HuH-7 (cell line): ENCODE measurements at places on chromosomes 1 and 21.

- no peak for DNase-seq
These were observed 88.7 kb downstream of the PLPP3 start for GRCh38 chr1:56490619-56491018.

DNA sequence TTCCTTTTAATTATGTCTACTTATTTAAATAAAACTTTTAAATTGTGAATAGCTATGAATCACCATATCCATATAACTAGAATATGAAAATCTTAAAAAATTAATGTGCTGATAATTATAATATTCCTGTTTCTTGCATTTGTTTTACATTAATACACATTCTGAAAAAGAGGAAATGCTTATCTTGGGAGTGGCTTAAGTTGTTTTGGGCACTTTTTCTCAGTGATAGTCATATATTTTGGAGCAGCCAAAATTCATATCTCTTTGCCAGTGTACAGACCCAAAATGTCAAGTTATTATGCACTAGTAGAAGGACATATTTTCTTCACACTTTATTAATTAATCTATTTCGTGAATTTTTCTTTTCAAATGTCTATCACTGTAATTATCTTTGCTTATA is 838.5 kb downstream of the USP25 start:
- DNase-seq, result no peak

GRCh38 chr1:89954401-89954800 is 40.5 kb upstream of the ZNF326 start:
- DNase-seq, result no peak

DNA sequence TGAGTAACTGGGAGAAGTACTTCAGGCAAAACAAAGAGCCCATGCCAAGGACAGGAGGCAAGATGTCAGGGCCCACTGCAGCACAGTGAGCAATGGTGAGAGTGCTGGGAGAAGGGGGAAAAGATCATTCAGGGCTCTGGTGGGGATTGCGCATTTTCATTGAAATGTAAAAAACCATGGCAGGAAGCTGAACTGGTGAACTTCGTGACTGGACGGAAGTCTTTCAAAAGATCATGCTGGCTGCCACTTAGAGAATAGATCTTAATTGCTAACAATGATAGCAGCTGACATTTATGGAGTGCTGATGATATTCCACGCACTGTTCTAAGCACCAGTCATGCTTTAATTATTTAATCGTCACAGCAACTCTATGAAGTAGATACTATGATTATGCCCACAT is 107.0 kb downstream of the TGFBR3 start:
- DNase-seq, result no peak

DNA sequence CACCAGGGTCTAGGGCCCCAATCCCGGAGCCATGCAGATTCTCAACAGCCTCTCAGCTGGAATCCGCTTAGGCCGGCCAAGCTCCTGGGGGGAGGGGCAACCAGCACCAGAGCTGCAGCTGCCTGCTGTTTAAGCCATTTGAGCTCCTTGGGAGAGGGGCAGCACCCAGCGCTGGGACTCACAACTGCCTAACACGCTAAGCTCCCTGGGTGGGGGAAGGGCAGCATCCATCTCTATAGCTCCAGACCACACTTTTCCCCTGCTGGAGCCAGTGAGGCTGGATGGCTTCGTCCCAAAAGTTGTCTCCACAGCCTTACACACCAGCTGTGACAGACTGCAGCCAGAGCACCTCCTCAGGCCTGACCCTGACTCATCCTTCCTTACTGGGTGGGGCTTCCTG is 6.9 kb upstream of the PTGFR start:
- no peak for DNase-seq

DNA sequence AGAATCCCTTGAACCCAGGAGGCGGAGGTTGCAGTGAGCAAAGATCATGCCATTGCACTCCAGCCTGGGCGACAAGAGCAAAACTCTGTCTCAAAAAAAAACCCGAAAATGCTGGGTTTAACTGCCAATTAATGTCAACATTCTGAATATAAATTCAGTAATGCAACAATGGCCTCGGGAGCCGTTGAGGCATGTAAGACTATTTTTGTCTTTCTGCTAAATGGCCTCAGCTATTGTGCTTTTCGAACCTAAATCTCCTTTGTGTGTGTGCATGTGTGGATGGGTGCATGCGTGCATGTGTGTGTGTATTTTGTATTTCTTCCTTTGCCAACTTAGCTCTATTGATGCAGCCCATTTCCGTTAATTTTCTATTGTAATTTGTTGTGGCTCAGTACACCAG is 31.6 kb downstream of the CLIC4 start:
- no peak for DNase-seq

DNA sequence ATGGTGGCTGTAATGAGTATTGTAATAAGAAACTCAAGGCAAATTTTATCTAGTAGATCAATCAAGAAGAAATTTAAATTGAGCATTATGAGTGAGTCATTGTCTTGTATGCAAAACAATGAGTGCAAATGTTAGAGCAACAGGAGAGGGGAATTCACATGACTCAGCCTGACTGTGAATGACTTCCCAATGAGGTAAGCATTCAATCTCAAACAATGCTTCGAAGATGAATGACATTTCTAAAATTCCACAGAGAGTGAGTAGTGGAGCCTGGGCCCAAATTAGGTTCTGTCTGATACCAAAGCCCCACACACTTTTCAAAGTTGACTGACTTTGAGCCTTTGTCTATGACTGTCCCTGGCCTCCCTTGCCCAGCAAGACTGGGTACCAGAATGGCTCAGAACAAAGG is 738.0 kb downstream of the PTPRU start:
- no peak for DNase-seq

DNA sequence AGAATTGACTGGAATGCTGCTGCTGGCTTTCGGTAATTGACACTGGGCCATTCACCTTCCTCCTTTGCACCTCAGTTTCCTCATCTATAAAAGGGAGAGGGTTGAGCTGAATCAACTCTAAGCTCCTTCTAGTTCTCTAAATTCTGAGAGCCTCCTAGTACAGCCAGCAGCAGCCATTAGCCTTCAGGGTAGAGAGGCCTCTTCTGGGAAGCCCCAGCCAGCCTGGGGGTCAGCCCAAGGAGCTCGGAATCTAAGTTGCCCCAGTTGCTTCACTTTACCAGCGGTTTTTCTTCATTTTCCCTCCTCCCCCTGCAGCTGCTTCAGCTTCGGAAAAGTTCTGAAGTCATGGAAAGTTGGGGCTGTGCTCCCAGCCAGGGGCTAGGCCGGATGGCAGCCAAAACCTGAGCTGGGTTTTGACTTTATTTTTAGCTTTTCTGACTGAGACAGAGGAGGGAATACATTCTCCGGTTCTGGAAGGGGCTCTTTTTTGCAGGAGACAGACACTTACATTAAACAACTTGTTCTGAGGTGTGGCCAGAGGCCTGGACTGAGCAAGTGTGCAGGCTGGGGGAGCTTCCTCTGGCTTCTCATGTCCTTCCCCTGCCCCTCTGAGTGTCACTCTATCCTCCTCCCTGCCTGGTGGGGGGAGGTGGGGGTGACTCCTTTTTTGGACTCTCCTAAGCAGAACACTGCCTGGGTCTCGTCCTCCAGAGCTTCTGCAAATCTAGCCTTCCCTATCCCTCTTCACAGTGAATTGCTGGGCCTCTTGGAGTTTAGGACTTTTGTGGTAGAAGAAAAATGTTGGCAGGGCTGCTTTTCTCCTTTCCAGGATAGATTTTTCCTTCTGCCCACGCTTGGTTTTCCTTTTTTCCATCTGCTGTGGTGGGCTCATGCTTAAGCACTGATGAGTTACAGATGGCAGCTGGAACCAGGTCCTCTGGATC is 14.4 kb downstream of the LMNA start:
- no peak for DNase-seq

- DNase-seq, result no peak
These were observed 136.9 kb downstream of the DUSP10 start for GRCh38 chr1:221604948-221605347.

- DNase-seq, result no peak
These were observed 35.1 kb downstream of the GNG4 start for GRCh38 chr1:235614442-235614954.

DNA sequence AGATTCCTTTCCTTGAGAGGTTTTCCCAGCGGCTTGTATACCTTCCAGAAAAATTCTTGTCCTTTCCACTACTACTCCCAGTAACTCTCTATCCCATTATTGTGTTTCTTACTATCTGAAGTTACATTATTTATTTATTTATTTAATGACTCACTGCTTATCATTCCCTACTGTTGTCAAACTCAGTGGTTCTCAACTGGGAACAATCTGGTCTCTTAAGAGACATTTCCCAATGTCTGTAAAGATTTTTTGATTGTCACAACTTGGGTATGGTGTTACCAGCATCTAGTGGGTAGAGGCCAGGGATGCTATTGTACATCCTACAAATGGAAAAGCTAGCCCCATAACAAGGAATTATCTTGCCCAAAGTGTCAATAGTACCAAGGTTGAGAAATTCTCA is 771.5 kb upstream of the ADGRL2 start:
- no peak for DNase-seq

DNA sequence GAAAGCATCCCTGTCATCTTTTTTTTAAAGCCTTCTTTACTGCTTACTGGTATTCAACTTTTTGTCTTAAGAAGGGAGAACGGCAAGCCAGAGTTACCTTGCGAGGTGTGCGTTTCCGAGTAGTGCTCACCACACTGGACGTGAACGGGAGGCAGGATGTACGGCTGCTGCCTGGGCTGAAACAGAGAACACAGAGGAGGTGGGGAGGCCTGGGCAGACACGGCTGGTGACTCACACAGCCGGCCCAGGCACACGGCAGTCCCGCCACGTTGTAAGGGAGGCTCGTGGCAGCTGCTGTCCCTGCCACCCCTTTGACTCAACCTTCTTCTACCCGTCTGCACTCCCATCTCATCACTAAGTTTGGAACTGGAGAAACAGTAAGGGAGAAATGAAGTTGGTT is 105.8 kb downstream of the SMYD2 start:
- DNase-seq, result no peak

DNA sequence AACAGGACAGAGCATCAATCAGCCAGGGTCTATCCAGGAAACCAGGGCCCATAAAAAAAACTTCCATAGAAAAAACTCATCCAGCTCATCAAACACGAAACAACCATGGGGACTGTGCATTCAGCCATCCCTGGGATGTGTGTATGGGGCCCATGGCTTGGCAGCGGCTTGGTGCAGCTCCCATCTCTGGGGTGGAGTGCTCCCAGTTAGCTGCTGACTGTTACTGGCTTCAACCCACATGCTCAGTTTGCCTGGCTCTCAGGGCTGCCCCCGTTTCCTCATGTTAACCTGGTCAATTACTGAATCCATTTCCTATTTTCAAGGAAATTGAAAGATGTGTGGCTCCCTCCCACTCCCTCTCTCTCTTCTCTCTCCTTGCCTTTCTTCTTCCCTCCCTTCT is 37.3 kb upstream of the STUM start:
- no peak for DNase-seq

DNA sequence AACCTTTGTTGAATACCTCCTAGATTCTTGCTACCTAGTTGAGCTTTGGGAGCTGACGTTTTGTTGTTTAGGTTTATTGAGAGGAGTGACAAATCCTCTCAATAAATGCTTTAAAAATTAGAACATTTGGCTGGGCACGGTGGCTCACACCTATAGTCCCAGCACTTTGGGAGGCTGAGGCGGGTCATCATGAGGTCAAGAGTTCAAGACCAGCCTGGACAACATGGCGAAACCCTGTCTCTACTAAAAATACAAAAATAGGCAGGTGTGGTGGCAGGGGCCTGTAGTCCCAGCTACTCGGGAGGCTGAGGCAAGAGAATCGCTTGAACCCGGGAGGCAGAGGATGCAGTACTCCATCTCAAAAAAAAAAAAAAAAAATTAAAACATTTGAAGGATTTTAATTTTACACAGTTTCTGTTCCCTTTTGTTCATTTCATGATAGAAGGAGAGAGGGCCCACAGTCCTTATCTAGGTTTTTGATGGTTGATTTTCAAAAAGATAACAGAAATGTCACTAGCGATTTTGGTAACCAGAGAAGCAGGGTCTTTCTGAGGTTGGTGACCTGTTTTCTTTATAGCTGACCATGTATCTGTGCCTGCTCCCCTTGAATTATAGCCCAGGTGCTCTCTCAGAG is 44.2 kb upstream of the PIGV start:
- no peak for DNase-seq

GRCh38 chr1:215970406-215970805 is 403.3 kb downstream of the KCTD3 start:
- DNase-seq, result no peak

GRCh38 chr1:94741996-94742395 is 78.2 kb upstream of the SLC44A3 start:
- no peak for DNase-seq

DNA sequence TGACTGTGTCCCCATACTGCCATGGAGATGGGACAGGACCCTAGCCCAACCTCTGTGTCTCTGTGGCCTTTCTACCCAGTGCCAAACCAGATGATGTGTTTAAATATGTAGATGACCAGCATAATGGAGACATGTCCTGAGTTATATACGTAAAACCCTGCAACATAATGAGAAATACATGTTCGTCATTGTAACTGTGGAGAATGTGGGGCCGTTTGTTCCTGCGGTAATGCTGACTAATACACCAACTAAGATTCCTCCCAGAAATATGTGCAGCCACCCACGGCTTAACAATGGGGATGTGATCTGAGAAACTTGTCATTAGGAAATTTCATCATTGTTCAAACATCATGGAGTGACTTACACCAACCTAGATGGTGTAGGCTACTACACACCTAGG is 71.7 kb upstream of the SIM2 start:
- no peak for DNase-seq

- no peak for DNase-seq
These were observed 91.2 kb upstream of the JUN start for GRCh38 chr1:58874757-58875755.

- no peak for DNase-seq
These were observed 748 bp upstream of the NIPAL3 start for GRCh38 chr1:24414775-24415333.

DNA sequence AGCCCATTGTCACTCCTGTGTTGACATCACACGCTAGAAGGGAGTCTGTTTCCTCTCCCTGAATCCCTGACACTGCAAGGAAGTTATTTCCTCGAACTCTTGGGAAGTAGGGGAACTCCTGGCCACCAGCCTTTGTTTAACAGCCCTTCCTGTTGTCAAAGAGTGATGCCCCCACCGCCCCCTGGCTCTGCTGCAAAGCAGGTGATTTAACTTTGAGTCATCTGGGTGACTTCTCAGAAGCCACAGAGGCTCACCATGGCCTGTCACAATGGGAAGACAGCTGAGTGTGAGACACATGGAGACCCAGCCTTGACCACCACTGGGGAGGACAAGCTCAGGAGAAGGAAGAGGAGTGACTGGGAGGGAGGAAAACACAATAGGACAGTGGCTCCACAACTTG is 182.8 kb downstream of the PSMG1 start:
- no peak for DNase-seq

- DNase-seq, result no peak
These were observed 28.8 kb upstream of the ZBTB21 start for GRCh38 chr21:42038826-42039425.

GRCh38 chr1:220768126-220768601 is 18.5 kb upstream of the MTARC1 start:
- no peak for DNase-seq

DNA sequence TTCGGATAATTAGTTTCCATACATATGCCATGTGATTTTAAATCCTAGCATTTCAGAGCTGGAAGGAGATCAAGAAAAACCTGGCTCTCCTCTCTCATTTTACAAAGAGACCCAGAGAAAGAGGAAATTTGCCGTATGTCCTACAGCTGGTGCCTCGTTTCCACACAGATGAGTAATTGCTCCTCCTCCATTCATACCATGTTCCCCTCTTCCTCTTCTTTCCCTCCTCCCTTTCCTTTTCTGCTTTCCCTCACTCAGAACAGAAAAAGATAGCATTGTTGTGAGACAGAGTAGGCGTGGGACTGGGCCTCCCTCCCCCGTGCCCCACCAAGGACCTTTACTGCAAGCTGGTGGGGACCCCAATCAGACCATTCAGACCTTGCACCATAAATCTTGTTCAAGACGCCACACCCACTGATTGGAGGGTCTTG is 13.7 kb upstream of the SLC44A3 start:
- no peak for DNase-seq
